ENCODE measurements at places on chromosomes 6 and 20.

DNA sequence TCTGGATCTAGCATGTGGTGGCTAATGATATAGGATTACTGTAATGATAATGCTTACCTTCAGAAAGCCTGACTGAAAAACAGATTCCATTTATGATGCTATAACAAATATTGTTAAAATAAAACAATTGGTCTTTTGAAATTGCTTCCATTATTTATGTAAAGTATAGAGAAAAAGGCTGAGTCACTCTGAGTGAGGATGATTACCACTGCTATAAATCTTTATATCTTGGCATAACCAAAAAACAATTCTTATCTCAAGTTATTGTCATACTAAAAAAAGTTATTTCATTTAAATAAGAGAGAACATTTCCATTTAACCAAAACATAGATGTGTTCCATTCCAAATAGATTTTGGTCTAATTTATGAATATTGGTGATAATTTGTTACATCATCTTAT lies 53.0 kb upstream of the DST start:
- DNase-seq, result no peak

GRCh38 chr20:54622333-54623295 lies 147.2 kb downstream of the DOK5 start:
- no peak for DNase-seq

- no peak for DNase-seq
These were observed 104.4 kb upstream of the TAB2 start for GRCh38 chr6:149212892-149213801.

DNA sequence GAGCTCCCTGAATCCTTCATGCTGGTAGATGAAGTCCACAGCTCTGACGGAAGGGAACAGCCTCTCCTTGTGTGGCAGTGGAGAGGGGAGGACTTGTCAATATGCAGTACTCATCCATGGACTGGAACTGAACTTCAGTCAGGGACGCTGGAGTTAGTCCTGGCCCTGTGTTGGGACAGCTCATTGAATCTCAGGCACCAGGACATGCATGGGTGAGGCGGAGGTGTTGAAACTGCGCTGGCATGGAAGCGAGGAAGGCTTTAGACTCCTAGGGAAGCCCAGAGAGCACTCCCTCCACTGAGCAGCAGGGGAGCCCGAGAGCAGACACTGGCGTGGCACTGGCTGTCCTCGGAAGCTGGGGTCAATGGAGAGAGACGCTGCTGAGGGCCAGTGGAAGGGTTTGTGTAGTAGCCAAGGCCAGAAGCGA lies 161.3 kb upstream of the GGTLC1 start:
- DNase-seq, result no peak

- DNase-seq, result no peak
These were observed 53.4 kb downstream of the SEL1L2 start for GRCh38 chr20:13936781-13937576.

GRCh38 chr6:1372690-1373089 lies 16.7 kb upstream of the FOXF2 start:
- no peak for DNase-seq

DNA sequence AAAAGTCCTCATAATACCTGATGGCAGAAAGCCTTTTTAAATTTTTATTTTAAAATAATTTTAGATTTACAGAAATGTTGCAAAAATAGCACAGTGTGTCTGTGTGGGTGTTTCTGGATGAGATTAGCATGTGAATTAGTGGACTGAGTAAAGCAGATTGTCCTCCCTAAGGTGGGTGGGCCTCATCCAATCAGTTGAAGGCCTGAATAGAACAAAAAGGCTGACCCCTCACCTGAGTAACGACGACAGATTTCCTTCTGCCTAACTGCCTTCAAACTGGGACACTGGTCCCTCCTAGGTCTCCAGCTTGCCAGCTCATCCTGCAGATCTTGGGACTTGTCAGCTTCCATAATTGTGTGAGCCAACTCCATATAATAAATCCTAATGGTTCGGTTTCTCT lies 54.2 kb downstream of the FAXC start:
- DNase-seq, result no peak

- peak; percentile 13 for DNase-seq
These were observed 768 bp upstream of the FYN start for GRCh38 chr6:111874025-111874415.

DNA sequence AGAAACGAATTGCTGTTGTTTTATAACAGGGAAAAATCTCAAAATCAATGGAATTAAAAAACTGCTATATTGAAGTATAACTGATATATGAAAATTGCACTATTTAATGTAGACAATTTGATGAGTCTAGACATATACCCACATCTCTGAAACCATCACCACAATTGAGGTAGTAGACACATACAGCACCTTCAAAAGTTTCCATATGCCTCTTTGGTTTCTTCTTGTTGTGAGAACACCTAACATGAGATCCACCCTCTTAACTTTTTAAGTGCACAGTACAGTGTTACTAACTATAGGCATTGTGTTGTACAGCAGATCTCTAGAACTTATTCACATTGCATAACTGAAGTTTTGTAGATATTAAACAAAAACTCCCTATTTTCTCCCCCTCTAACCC lies 14.0 kb upstream of the SLC17A5 start:
- DNase-seq, result no peak

DNA sequence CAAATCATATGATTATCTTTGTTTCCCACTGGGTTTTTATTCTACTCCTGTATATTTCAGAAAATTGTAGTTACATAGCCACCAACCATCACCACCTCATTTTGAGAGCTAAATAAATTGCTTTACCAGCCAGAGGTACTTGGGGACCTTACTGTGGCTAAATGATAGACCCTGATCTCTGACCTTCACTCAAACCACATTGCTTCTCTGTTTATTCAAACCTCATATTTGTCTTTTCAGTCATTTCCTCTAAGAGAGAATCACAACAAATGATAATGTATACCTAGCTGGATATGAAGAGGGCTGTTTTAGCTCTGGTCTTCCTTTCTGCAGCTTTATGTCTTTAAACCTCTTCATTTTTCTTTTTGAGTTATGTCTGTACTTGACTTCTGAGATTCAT lies 142.8 kb downstream of the ADGB start:
- no peak for DNase-seq

DNA sequence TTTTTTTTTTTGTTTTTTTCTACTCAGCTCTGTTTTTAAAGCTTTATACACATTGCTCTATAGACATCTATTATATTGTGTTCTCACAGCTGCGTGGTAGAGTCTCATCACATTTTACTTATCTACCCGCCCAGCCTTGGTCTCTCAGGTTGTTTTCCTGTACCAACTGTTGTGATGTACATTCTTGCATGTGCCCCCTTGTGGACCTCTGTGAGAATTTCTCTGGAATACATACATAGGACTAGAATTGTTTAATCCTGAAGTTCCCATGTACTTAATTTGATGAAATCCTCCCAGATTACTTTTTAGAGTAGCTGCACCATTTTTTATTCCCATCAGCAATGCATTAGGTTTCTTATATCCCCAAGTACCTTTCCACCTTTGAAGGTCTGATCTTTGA lies 40.4 kb upstream of the TINAG start:
- no peak for DNase-seq

GRCh38 chr6:17130786-17131185 lies 28.9 kb downstream of the STMND1 start:
- DNase-seq, result no peak

GRCh38 chr20:5654557-5654956 lies 95.6 kb upstream of the SHLD1 start:
- DNase-seq, result no peak

DNA sequence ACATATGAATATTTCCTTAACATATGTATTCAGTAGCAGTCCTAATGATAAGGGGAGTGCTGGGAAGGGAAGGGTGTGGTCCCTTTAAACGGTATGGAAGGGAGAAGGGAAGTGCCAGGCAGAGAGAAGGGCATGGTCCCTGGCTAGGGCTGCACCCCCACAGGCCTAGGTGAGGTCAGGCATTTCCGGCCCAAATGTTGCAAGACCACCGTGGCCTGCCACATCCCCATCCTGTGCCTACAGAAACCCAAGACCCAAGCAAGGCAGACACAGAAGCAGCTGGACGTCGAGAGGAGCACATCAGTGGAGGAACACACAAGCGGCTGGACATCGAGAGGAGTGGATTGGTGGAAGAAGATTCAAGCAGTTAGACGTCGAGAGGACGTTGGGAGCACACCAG lies 5.9 kb downstream of the RRAGD start:
- no peak for DNase-seq

- no peak for DNase-seq
These were observed 148.2 kb downstream of the BMP7 start for GRCh38 chr20:57118107-57118769.

GRCh38 chr6:85867595-85867994 lies 224.9 kb upstream of the SYNCRIP start:
- no peak for DNase-seq

DNA sequence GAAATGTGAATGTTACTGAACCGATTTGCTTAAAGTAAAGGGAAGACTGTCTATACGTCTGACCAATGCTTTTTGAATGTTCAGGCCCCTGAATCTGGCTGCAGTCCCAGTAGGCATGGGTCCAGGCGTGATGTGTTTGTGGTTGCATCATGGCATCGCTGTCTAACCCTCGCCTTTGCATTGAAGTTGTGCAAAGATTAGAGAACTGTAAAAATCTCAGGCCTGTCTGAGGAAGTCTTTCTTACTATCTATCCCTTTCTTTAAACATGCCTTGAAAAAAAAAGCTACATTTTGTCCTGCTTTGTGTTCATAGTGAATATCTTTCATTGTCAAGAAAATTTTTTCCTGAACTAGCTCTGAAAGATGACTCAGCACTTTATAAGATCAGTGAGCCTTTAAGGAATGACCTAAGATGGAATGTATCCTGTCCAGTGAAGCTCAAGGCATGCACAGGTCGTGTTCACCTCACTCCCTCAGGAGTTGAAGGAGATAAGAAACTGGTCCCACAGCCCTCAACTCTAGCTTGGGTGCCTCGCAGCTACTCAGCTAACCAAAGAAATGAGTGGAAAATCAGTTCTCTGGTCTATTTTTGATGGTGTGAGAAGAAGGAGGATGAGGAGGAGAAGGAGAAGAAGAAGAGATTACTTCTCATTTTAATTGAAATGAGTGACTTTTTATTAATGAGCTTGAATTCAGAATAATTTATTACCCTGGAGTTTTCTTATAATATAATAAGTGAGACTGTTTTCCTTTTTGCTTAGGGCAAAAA lies 48.6 kb downstream of the TPD52L1 start:
- DNase-seq, result no peak

DNA sequence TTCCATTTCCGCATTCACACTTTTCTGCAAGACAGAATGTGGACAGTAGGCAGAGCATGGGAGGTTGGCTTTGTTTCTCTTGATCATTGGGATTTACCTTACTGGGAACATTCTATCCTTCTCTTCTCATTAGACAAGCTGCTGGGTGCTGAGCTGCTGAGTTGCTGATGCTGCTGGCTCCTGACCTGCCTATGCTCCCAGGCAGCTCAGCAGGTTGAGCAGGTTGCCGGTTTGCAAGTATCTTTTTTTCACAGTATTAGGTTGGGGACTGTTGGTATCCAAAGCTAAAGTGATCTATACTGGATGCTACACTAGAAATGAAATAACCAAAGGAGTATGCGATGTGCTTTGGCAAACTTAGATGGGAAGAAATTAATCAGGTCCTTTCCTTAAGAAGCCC lies 23.7 kb upstream of the ADGRF4 start:
- DNase-seq, result no peak

DNA sequence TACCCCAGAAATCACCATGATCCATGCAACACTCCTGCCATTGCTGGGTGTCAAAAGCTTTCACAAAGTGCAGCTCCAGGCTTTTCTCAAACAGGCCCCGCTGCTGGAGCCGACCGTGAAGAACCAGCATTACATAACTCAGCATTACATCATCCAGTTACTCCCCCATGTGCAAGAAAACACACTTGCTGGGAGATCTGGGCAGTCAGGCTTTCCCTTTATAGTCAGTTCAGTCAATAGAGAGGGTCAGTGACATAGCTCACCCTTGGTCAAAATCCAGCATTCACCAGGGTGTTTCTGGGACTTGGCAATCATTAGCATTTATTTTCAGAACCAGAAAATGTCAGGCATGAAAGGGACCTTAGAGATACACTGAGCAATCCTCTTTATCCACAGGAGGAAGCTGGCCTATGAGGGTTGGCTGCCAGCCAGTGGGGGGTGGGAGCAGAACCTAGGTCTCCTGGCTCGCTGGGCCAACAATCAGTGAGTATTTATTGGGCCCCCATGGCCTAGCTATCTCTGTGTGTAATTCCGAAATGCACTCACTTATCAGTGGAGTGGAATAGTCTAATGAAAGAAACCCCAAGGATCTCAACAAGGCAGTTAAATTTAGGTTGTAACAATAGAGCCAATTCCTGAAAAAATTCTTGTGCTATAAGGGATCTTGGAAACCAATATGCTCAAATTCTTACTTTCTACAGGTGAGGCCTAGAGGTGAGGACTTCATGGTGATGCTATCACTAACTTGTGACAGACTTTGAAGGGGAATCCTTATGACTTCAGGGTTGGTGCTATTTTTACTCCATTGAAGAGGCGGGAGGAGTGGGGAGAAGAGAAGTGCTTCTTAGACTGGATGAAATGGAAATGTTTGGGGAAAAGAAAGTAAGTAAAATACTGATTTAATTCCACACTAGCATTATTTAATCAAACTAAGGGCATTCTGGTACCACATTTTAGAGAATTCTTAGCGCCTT lies 54.6 kb downstream of the LYRM4 start:
- no peak for DNase-seq

GRCh38 chr6:113439866-113440265 lies 417.3 kb upstream of the MARCKS start:
- no peak for DNase-seq

DNA sequence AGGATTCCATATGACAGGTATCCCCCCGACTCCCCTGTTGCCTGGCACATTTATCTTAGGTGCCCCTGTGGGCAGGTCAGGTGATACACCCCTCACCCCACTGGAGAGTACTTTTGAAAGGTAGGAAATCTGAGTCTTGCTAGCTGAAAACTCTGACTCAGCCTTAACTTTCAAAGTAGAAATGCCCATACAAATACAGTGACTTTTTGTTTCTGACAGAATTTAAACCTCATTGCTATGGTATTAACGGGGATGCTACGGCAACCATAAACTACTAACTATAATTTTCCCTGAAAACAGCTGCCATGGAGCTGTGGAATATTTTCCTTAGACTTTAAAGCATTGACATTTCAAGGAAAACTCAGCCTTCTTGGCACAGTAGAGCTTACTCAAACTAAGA lies 536.0 kb downstream of the RFPL4B start:
- no peak for DNase-seq

- DNase-seq, result no peak
These were observed 5.3 kb upstream of the CPNE5 start for GRCh38 chr6:36844232-36845170.

DNA sequence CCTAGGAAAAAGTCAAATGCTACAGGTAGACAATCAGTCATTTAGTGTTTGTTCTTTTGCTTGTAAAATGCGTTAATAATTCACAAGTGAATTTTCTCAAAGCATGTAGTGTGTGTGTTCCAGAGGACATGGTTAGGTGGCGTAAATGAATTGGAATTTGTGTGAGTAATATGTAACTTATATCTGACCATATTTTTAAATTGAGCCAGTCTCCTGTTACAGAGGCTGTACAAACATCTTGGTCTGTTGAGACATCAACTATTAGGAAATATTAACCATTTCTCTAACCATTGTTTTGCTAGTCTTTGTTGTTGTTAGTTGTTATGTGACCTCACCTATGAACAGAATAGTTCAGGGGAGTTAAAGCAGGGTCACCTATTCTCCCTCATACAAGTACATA lies 22.7 kb downstream of the MCM8 start:
- no peak for DNase-seq

- no peak for DNase-seq
These were observed 1.6 kb downstream of the SRPK1 start for GRCh38 chr6:35919085-35919826.

Data from activated naive CD4-positive, alpha-beta T cell (primary cell).